ENCODE measurements at places on chromosomes 11 and 22.

DNA sequence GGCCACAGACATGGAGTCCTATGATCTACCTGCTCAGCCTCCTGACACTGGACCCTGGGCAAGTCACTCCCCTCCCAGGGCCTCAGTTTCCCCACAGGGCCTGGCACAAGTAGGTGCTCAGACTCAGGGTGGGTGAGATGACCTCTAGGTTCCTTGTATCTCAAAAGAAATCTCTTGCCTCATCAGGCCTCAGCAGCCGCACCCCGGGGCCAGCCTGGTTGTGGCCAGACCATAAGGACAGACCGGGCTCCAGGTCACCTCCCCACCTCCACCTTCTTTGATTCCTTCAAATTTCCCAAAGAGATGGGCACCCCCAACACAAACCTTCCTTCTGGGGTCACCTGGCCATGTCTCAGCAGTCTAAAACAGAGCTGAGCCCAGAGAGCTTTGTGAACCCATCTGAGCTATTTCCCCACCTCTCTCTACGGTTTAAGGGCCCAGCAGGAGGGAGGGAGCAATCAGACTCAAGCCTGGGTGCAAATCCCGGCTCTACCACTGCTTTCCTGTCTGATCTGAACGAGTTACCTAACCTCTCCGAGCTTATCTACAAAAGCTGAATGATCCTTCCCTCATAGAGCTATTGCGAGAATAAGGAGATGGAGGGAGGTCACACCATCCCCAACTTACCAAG, 2.5 kb upstream of the APOL4 start:
- no peak for DNase-seq

GRCh38 chr22:26474682-26475081, 8.9 kb downstream of the HPS4 start:
- no peak for DNase-seq

DNA sequence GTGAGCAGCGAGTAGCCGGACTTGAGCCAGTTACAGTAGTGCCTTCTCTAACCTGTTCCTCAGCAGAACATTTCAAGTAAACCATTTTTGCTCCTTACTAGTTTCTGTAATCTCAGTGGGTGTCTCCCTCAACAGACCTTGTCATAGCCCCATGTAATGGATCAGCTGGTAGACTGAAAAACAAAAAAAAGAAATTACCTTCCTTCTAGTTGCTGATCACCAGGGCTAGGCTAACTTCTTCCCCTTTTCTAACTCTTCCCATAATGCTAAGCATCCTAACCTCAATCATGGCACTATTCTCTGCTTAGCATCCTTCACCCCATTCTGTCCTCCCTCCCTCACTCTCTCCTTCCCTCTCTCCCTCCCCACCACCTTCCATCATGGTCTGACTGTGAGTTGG, 35.8 kb upstream of the CBX6 start:
- no peak for DNase-seq

DNA sequence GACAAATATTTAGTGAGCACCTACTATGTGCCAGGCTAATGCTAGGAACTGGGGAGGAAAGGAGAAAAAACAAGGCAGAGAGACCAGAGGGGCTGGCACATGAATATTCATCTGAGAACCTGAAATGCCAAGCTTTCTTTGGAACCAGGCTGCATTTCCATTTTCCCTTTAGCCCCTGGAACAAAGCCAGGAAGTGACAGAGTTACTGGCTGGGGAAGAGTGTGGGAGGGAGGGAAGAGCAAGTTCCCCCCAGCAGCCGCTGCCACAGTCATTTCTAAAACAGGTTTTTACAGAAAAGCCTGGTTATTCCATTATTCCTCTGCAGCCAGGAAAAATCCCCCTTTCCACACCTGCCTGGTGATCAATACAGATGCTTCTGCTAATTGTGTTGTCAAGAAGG, 97.0 kb downstream of the SPON1 start:
- DNase-seq, result no peak

DNA sequence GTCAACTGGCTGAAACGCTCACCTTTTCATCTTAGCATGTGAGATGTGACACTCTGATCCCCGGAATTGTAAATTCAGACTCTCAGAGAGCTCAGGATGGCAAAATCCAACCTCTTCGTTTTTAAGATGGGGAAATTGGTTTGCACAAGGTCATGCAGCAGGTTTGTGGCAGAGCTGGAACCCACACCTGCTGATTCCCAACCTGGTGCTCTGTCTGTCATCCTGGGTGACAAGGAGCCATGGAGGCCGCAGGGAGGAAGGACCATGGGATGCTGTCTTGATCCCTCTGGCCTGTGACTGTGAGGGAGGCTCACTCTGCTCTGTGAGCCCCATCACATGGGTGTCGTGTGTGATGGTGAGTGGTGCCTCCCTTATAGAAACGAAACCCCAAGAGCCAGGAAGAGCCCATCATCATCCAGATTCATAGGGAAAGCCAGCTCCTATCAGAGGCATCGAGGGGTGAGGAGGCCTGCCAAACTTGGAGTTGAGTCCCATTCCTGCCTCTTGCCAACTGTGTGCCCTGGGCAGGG, 87.4 kb upstream of the SYT13 start:
- no peak for DNase-seq

- no peak for DNase-seq
Measured at GRCh38 chr22:44985906-44986527, 23.8 kb downstream of the PHF21B start.

All from fibroblast of skin of abdomen (primary cell).